Fibroblast of skin of scalp (primary cell): ENCODE measurements at places on chromosomes 13 and 19.

DNA sequence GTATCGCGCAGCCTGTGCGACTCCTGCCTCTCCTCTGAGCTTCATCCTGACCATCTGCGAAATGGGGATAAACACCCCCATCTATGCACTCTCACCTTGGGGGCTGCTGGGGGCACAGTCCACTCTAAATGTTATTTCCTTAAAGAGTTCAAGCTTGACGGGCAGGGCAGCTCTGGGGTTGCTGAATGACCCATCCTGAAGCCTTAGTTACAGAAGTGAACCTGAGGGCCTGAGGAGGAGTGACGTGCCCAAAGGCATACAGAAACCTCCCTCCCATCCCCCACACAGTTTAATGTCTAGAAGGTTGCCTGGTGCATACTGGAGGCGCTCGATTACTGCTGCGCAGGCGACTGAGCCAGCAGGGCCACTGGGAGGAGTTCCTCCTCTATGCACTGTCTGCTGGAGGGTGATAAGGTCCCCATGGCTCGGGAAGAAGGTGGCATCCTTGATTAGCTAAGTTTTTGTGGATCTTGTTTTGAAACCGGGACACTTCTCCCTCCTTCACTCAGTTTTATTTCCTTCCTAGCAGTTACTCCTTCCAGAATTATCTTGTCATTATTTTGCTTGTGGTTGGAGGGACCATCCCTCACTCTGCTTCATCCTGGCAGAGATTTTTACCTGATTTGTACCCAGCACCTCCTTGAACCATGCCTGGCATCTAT lies 572 bp upstream of the FKBP8 start:
- DNase-seq: peak; percentile 71

GRCh38 chr19:1007399-1008251 lies 7.4 kb downstream of the GRIN3B start:
- DNase-seq: no peak

DNA sequence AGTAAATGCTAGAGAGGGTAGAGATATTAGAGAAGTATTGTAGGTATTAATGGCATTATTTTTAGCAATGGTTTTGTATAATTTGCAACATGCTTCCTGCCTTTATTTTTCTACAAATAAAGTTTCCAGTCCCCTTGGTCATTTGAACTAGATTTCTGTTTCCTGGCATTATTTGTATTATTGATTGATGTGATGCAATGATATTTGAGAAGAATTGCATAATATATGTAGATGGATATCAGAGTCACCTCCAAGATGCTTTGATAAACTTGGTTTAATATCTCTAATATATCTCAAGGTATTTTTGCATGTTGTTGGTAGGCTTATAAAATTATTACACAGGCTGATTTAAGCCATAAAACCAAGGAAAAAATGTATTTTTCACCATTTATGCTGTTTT lies 1054.5 kb downstream of the SLITRK1 start:
- DNase-seq: no peak

GRCh38 chr13:45817833-45818232 lies 33.7 kb downstream of the SIAH3 start:
- no peak for DNase-seq

GRCh38 chr13:52455677-52456041 lies 381 bp downstream of the CKAP2 start:
- peak; percentile 57 for DNase-seq

GRCh38 chr13:95557013-95557412 lies 4.5 kb downstream of the CLDN10 start:
- no peak for DNase-seq

DNA sequence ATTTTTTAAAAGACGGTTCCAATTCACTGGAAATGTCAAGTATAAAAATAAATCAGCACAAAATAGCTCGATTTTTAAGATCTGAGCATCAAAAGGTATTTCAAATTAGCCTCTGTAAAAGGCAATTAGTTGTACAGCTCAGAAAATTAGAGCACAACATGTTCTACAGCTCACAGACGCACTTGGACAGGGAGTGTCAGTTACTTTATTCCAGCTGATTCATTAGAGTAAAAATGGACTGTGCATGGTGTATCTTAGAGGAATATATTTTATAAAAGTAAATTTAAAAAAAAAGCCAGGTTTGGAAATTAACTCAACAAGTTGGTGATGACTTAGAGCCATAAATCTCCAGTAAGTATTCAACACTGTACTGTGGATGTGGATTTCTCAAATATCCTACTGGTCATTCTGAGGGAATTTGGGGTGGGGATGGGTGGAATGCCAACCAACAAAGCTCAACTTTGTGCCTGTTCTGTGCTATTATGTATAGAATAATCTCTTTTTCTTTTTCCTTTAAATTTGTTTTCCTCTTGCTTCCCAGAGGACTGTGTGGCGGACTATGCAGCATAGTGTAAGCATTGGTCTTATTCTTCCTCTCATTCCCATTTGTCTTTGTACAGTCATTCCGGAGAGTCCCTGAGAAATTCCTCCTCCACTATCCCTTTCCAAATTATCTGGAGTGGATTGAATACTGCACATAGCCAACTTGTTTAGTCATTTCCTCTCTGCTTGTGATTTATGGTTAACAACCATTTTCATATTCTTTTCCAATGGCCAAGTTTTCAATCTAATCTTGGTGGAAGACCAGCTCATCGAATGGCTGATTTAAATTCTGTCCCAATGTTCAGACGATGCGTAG lies 169.3 kb downstream of the DCT start:
- peak; percentile 96 for DNase-seq

- peak; percentile 40 for DNase-seq
Observed at GRCh38 chr13:51584731-51585672, 740 bp downstream of the WDFY2 start.

- DNase-seq: peak; percentile 90
Observed at GRCh38 chr19:3346677-3347353, 19.6 kb upstream of the NFIC start.

- DNase-seq: no peak
Observed at GRCh38 chr13:112345826-112346172, 30.4 kb upstream of the SPACA7 start.

DNA sequence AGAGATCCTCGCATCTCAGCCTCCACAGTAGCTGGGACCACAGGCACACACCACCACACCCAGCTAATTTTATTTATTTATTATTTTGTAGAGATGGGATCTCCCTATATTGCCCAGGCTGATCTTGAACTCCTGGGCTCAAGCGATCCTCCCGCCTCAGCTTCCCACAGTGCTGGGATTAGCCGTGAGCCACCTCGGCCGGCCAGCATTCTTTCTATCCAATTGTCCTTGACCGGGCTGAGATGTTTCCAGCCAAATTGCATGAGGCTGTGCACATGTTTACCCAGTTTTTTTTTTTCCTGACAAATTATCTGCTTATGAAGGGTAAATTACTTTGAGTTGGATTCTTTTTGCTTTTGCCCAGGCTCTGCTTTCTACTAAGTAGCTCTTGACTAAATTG lies 28.2 kb downstream of the UNC13A start:
- no peak for DNase-seq

- DNase-seq: peak; percentile 28
Observed at GRCh38 chr19:46296722-46297461, at the start of gene HIF3A. Gene HIF3A, plus strand, starts transcription at chr19:46297042. Its CDS starts 35 bp downstream, at chr19:46297077.

GRCh38 chr13:95505986-95506385 lies 46.5 kb upstream of the CLDN10 start:
- DNase-seq: no peak

- DNase-seq: no peak
Observed at GRCh38 chr13:68199271-68199670, 969.1 kb upstream of the PCDH9 start.

GRCh38 chr19:54383330-54383729 lies 18.6 kb upstream of the LAIR1 start:
- DNase-seq: no peak

GRCh38 chr19:2962018-2962670 lies 15.2 kb upstream of the TLE6 start:
- DNase-seq: peak; percentile 90

DNA sequence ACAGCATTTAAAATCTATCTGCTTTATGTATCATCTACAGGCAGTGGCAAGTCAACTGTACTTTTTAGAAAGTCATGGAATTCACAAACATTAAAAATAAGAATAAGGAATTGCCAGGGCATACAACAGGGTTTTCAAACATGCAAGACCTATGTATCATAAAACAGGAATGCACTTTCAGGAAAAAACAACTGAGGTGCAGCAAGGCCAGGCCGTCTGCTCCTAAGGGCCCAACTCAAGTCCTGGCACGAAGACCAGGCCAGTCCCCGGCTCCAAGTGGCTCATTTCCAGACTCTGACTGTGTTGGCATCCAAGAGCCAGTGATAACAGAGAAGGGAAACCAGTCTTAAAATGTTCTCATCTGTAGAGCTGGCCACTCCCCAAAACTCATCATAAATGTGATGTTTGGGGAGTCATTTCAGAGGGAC lies 7.1 kb downstream of the RFX2 start:
- peak; percentile 96 for DNase-seq

GRCh38 chr19:52099497-52100138 lies 4.1 kb upstream of the ZNF841 start:
- no peak for DNase-seq

GRCh38 chr19:15264061-15264932 lies 32.0 kb upstream of the EPHX3 start:
- DNase-seq: peak; percentile 64

DNA sequence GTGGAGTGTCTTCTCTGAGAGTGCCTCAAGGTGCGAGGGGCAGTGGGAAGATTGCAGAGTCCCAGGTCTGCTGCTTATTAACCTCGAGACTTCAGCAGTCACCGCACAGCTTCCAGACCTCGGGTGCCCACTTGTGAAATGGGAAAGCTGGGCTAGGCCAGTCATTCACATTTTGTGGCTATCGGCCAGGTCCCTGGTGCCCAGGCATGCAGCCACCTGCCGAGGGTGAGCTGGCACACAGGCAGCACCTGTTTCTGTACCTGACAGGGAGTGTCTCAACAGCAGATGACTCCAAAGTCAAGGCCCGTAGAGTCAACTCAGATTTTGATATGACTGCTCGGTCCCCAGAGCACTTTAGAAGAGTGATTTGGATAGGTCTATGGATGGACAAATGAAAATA lies 21.9 kb downstream of the UQCRFS1 start:
- no peak for DNase-seq

DNA sequence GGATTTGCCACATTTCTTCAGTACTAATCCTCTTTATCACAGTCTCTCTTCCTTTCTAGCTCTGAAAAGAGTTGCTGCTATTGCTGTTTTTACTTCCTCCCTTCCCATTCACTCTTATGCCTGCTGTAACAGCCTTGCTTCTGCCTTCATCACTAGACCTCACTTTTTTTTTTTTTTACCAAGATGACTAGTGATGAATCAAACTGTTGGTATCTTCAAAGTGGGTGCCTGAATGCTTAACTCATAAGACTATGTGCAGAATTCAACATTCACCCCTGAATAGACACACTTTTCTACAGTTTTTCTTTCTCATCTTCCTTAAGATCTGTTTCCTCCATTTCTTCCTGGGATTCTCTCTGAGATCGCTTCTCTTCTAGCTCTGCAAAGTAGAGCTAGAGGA lies 217.2 kb upstream of the HTR2A start:
- peak; percentile 87 for DNase-seq

GRCh38 chr19:54439174-54439851 lies 9.7 kb upstream of the LENG8 start:
- peak; percentile 38 for DNase-seq

DNA sequence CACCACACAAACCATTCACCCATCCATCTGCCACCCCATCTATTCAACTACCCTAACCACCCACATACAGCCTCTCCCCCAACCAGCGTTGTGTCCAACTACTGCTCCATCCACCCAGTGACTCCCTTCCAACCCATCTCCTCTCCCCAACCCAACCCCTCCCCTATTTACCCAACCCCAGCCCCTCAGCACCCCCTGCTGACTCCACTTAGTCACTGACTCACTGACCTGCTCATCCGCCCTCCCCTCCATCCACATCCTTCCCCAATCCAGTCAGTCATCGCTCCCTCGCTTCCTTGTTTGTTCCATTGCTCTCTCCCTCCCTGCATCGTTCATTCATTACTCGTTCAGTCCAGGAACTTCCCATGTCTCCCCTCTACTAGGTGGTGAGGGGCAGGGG lies 39.2 kb downstream of the KCNC3 start:
- no peak for DNase-seq

GRCh38 chr13:54357284-54357933 lies 1328.8 kb downstream of the OLFM4 start:
- DNase-seq: no peak

DNA sequence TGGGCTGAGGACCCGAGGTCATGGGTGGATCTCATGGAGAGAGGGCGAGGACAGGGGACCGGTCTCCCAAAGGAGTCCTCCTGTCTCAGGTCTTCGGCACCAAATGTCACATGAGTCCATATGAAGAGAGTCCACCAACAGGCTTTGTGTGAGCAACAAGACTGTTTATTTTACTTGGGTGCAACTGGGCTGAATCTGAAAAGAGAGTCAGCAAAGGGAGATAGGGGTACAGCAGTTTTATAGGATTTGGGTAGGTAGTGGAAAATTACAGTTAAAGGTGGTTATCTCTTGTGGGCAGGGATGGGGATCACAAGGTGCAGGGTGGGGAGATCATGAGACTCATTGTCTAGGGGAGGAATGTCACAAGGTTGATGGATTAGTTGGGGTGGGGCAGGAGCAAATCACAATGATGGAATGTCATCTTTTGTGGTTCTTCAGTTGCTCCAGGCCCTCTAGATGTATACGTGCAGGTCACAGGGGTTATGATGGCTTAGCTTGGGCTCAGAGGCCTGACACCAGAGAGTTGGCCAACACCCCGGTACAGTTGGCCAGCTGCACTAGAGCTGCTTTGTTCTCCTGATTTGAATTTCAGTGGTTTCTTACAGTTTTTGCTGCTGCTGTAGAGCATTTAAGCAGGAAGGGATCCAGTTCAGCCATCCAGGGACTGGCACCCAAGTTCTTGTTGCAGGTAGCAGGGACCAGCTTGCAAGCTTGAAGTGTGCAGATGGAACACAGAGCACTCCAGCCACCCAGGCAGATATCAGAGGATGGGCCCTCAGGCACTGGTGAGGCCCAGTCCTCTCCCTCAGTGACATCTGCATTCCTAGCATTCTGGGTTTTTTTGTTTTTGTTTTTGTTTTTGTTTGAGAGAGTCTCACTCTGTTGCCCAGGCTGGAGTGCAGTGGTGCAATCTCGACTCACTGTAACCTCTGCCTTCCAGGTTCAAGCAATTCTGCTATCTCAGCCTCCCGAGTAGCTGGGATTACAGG lies 26.4 kb upstream of the IGFL1 start:
- no peak for DNase-seq

DNA sequence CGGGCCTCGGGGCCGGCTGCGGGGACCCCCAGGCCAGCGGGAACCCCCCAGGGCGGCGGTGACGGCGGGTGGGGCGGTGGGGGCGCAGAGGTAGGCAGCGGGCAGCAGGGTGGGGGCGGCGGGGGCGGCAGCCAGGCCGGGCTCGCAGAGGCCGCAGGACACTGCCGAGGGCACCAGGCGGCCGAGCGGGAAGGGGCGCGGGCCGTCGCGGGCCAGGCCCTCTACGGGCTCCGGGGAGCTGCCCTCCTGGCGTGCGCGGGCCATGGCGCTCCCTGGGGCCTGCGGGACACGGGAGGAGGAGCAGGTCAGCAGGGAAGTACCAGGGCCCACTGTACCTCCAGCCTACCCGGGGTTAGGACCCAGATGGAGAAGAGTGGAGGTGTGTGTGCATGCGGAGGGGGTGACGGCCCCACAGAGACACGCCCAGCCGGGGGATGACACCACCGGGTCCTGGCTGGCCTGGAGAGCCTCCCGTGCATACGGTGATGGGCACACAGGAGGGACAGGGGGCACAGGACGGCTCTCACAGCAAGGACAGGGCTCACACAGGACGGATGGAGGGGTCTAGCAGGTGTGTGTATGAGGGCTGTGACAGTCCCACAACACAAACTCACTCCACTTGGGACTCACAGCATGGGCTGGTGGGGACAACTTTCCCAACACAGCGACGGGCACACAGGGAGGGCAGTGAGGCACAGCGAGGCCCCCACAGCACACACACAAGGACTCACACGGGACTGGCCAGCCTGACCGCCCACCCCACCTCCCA lies 2.6 kb downstream of the BBC3 start:
- no peak for DNase-seq
